GM20000 (cell line): ENCODE measurements at places on chromosomes 2 and 18.

DNA sequence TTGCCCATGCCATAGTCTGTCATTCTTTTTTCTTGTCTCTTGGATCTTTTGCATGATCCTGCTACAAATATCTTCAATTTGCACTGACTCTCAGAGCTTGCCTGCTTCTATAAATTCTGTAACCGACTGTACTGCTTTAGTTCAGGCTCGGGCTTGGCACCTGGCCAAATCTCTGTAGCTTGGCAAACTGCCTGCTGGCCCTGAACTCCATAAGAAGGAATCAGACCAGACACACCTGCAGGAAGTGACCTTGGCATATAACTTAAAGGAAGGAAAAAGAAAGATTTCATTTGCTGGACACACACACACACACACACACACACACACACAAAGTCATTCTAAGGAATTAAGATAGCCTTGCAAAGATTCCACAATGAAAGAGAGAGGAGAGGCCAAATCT, 291.2 kb upstream of the DDX18 start:
- no peak for DNase-seq

DNA sequence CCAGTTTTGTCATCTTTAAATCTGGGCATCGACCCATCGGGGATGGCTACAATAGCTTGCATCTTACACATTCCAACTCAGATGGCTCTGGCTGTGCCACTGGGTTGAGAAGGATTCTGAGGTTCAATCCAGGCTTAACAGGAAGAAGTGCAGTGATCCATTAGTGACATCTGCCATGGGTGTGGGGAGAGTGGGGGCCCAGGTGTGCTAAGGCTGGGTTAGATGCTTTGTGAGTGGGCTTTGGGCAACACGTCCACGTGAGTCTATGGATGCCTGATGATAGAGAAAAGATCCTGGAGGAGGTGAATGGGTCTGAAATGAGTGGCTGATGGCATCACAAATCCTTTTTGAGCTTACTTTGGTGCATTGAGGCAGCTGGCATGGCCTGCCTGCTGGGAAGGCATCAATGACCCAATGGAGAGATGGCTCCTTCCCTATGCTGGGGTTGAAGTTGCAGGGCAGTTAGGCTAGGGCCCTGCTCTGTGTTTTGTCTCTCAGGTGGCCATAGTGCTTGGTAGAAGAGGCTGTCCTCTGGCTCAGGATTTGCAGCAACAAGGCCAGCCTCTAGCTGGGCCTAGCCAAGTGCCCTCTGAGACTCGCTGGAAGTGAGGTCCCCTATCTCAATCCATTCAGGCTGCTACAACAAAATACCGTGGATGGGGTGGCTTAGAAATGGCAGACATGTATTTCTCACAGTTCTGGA, 56.7 kb downstream of the HS1BP3 start:
- DNase-seq: no peak

GRCh38 chr2:215961981-215962380, 51.4 kb downstream of the MREG start:
- no peak for DNase-seq

- DNase-seq: no peak
Measured at GRCh38 chr2:128259585-128259984, 59.1 kb downstream of the HS6ST1 start.

- no peak for DNase-seq
Measured at GRCh38 chr2:44545005-44545404, 183.3 kb downstream of the CAMKMT start.

- no peak for DNase-seq
Measured at GRCh38 chr18:34710934-34711333, 836 bp downstream of the DTNA start.

DNA sequence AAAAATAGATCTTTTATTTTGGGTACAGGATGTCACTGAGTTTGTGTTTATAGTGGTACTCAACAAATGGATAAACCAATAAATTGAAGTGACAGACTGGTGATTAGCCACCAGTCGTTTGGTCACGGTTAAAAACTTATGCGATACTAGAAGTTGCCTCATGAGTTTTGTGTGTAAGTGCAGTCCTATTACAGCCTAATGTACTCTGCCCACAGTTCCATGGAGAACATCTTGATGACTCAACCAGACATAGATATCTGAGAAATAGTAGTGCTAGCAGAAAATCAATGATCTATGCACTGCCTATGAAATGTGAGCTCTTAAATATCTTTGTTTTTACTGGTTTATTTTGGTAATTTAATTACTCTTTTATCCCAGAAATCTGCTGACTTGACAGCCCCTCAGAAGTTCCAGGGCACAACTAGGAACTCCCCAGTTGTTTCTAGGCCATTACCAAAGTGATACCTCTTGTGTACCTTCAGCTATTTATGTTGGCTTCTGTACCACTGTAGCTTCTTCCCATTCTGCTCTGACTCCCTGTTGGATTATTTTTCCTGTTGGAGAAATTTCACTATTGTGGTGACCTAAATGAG, 209.1 kb upstream of the KCNJ3 start:
- DNase-seq: no peak

- DNase-seq: no peak
Measured at GRCh38 chr18:56643381-56643780, 5.0 kb upstream of the TXNL1 start.
